Stimulated activated CD8-positive, alpha-beta memory T cell treated with anti-CD3 and anti-CD28 coated beads, Interleukin-4, amount 100 ng/mL, for 4 hours (primary cell): ENCODE measurements at places on chromosomes 1 and 21.

GRCh38 chr1:100786870-100787269, 67.3 kb downstream of the VCAM1 start:
- DNase-seq, result no peak

- no peak for DNase-seq
These were observed 6.7 kb downstream of the SLFNL1 start for GRCh38 chr1:41014871-41015270.

DNA sequence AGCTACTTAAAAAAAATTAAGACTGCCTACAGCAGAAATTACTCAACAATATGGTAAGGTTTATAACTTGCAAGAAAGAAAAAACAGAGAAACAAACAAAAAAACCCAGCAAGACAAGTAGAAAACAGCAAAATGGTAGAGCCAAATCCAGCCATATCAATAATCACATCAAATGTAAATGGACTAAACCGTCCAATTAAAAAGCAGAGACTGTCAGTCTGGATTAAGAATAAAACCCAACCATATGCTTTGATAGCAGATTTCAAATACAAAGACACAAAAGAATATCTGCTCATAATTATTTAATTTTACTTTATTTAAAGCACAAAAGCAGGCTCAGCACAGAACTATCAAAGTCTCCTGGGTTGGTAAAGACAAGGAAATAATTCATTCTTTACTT, 17.5 kb downstream of the PACC1 start:
- DNase-seq, result no peak

GRCh38 chr1:216186141-216186540, 237.1 kb downstream of the USH2A start:
- DNase-seq, result no peak

DNA sequence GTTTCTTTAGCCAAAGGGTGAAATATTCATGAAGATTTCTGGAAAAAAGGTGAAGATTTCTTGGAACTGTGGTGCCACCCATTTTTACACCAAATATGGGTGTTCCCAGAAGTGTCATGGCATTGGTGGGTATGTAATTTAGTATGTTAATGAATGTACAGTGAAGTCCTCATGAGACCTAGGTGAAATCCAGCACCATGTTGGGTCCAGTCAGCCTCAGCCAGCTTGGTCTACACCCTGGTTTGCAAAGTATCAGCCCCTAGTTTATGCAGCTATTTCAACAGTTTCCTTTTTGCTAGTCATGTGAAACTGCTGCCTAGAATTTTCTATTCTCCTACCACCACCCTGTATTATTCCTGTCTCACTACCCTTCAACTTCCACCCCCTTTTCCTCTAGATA, 63.1 kb upstream of the CXADR start:
- no peak for DNase-seq

GRCh38 chr1:77100875-77101274, 118.4 kb downstream of the PIGK start:
- DNase-seq, result no peak

- DNase-seq, result no peak
These were observed 1.9 kb downstream of the C1orf198 start for GRCh38 chr1:230866171-230867070.

DNA sequence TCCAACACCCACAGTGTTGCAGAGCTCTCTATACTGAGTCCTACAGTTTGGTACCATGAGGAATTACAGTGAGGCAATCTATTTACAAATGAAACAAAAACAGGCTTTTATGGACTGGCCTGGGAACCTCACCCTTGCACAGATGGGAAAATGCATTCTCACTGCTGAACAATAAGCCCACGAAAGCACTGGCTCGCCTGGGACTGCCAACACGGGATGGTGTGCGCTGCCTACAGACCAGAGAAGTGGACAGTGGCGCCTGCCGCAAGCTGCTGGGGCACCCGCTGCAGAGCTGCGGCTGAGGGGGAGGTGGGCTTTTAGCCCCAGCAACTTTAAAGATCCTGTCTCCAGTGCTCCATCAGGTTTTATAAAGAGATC, 28.5 kb upstream of the ABCG1 start:
- DNase-seq, result no peak

DNA sequence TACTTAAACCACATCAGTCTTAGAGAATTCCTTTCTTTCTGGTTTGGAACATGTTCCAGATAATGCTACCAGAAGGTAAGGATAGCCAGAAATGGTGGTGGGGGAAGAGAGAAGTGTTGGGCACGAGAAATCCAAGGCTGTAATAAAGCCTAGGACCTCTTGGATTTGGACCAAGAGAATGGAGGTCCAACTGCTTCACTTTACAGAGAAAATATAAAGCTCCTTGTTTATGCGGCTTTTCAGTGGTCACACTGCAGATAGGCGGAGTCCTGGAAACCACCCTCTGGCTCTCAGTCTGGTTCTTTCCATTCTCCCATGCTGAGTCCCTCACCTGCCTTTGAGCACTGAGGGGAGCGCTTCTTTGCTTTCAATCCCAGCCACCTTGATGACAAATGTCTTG, 87.8 kb downstream of the ADCY10 start:
- DNase-seq, result no peak

DNA sequence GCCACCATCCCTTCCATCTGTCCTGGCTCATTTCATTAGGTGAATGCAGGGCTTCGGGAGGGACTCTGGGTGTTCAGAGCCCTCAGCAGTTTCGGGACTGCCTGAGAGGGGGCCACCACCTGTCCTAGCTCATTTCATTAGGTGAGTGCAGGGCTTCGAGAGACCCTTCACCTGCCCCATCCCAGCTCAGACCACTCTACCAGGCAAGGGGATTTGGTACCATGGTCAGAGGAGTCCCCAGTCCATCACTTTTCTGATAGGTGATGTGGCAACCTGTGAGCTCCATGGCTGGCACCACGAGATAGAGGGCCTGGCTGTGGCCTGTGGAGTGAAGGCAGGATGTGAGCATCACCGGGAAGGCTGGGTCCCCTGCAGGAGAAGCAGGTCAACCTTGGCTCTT, 32.9 kb upstream of the KDM4A start:
- no peak for DNase-seq

GRCh38 chr1:1440262-1441001, 4.9 kb downstream of the VWA1 start:
- no peak for DNase-seq

- DNase-seq, result no peak
These were observed 1.2 kb downstream of the CAMSAP2 start for GRCh38 chr1:200739702-200740570.

DNA sequence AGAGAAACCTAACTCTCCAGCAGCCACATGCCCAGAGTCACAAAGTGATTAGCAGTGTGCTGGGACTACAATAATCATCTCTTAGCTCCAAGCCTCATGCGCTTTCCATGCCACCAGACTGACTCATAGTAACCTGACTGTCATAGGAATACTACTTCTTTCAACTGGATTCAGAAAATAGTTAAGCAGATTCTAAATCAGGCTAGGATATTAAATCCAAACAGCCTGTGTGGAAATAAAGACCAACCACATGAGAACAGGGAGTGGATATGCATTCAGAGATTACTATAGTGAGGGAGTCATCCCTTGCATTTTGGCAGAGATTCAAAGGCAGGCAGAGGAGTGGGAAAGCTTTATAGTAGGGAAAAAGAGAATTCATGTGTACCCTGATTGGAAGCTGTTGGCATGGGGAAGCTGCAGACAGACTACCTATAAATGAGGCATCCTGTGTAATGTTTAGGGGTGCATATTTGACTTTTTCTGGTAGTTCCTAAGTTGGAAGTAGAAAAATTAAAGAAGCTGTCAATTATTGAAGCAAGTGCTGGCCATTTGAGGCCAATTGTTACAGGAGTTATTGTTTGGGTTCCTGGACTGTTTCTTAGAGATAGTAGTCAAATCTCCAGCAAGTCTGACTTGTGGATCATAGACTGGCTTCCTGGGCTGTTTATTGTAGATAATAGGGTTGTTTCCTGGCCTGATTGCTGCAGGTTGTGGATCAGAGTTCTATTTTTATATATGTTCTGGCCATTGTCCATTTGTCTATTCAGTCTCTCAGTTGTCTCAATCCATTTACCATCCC, 31.7 kb upstream of the DNAH14 start:
- DNase-seq, result no peak

DNA sequence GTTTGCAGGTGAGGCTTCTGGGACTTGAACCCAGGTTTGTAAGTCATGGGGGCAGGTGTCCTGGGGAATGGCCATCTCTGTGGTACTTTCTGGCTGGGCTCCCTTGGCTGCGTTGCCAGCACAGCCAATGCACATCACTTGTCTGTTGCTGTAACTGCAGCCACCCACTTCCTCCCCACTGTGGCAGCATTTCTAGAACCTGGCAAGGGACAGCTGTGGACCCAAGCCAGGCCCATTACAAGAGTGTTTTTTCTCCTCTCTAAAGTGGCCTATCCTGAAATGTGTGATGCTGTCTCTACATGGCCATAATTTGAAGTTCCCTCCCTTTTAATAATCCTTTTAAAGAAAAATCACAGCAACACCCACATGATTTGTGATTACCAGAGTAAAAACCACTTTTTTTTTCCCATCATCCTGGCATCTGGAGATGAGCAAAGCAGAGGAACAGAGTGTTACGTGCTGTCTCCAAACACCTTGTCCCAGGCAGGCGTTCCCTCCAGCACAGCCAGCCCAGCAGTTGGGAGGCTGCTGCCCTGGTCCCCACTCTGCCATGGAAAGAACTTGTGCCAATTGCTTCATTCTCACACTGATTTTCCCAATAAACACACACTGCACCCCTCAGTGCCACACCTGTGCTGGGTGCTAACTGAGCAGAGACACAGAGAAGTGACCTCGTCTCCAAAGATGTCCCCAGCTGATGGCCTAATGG, 360.6 kb upstream of the USP24 start:
- no peak for DNase-seq

DNA sequence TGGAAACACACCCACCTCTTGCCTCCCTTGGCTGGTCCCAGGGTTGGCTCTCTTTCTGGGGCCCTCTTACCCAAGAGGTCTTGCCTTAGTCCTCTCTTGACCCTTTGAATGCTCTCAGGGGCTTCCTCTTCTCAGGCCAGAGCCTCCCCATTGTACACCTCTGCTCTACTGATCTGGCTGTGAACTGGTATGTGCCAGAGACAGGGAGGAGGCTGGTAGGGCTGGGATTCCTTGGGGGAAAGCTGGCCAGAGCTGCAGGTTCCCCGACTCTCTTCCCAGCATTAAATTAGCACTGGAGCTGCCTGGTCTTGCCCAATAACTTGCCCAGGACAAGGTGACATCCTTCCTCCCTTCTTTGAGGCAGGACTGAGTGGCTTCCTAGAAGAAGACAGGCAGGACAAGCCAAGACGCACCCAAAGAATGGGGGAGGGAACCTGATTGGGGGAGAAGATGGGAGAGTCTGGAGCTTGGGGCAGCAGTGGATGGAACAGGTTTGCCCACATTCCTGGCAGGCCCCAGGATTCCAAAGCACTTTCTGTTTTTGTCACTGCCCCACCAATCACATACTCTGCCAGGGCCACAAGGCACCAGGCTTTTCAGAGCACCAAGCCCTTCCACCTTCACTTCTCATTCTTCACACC, 37.2 kb upstream of the CITED4 start:
- DNase-seq, result no peak

GRCh38 chr1:14222086-14222485, 376.4 kb upstream of the KAZN start:
- DNase-seq, result no peak

DNA sequence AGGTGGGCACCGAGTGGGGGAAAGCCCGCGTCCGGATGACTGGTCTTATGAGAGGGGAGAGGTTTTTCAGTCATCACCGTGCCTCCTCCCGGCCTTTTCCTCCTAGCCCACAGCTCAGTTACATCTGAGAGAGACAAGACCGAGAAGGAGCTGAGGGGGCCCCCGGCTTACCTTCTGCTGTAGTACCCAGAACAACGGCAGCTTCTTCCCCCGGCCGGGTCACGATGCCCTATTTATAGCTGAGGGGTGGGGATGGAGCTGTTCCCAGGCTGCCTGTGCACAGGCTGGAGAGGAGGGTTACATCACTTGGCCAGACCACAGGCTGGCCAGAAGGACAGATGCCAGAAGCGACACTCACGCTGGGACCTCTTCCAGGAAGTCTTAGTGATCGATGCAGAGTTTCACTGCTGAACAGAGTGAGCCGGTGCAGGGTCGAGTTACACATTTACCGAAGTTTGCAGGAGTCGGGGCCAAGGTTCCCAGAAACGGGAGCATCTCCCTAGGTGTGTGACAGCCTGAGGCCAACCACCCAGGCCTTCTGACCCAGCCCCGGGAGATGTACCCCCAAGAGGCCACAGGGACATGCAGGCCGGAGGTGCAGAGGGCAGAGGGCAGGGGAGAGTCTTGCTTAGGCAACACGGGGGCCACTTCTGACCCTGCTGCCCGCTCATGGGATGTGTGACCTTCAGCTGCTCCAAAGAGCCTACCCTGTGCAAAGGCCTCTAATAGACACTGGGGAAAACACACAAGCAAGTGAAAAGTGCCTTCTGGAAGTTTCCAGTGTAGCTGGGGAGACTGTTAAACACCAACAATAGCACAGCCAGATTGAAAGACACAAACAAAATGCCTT, at the start of gene AGT:
AGT (minus strand) TSS at position 208 of the 850 bp plus-strand sequence. CDS start 3,299 bp downstream, outside the sequence.
- DNase-seq, result no peak

GRCh38 chr1:221013691-221014660, 134.7 kb downstream of the HLX start:
- DNase-seq, result no peak

DNA sequence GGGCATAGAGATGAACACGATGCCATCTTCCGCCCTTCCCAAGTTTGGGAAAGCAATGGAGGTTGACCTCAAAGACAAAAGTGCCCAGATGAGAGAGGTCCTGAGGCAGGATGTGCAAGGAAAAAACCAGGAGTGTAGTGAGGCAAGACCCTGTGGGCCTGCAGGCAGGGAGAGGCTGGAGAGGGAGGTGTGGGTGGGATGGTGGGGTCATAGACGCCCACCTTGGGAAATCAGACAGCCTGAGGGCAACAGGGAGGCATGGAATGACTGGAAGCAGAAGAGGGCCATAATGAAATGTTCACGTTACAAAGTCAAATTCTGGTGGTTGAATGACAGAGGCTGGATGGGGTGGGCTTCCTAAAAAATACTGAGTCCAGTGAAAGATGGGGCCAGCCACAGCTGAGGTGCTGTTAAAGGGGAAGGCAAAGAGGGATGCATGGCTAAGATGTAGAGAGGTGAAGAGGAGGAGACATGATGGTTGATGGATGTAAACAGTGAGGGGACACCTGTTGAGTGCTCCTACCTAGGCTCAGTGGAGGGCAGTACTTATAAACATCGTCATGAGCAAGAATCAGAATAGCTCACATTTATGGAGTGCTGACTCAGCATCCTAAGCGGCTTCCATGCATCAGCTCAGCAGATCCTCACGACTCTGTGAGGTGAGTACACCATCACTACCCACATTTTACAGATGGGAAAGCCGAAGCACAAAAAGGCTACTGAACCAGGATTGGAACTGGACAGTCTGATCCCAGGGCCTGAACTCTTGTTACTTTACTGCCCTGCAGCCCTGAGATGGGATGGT, 42.0 kb downstream of the GRIK3 start:
- DNase-seq, result no peak

GRCh38 chr1:57788313-57788712, 364.5 kb upstream of the DAB1 start:
- no peak for DNase-seq

- DNase-seq, result no peak
These were observed 85.9 kb downstream of the UROD start for GRCh38 chr1:45097944-45098343.

DNA sequence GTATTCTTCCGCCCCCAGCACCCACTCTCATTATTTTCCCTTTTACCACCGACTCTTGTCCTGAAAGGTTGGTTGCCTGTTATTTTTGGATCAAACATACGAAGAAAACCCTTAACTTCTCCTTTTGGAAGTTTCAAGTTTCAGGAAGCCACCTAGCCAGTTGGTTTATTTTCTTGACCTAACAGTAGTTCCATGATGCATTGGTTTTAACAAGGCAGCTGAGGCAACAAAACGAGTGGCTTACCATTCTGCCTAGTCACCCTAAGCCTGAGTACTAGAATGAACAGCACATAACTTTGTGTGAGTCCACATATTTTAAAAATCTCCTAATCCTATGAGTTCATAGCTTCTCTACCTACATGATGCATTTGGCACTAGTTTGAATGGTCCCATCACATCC, 28.9 kb downstream of the OLFM3 start:
- DNase-seq, result no peak
